ENCODE measurements at places on chromosomes 6 and 20.
A peak's percentile ranks its signal among the peaks of the same experiment; 100 is the strongest.

DNA sequence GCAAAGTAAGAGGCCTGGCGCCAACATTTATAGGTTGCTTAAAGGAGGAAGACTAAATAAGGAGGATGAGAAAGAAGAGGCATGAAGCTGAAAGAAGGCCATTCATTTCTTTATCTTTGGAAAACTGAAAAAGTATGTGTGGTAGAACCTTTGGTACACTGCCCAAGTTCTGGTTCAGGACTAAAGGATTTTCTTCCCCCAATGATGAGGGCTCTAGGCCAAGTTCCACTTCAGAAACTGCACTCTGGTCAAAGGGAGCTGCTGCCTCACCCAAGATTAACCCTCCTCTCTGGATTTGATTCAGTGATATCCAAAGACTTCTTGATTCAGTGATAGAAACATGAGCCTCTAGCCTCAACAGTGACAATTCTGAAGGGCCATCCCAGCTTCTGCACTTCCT, 5.0 kb upstream of the KPNA5 start:
- DNase-seq = no peak

DNA sequence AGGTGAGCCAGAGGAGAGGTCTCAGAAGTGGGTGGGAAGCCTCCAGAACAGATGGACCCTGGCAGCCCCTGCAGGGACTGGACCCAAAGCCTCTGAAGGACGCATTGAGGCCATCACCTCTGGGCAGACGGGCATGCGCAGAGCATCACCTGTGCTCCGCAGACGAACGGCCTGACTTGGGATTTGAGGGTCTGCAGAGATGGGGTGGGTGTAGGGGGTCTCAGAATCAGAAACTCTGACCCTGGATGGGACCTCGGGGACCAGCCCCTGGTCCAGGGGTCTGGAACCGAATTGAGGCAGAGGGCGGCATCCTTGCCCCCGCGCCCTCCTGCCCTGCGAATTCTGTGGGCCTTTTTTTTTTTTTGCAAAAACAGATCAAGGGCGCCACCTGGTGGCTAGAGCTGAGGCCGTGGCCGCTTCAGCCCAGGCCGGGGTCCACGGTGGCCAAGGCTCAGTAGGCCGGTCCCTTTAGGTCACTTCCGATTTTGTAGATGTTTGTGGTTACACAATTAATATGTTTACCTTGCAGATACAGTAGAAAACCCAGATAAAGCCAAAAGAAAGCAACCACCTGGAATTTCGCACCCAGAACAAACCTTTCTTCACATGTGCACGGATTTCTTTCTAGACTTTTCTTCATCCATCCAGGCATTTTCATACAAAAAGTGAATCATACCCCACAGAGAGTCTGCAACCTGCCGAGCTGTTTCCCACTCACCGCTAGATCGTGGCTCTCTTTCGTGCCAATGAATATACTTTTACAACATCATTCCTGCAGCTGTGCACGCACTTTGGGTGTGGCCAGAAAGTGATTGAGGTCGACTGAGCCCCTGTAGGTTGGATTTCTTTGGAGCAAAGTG, 25.9 kb downstream of the ZBP1 start:
- peak; percentile 84 for DNase-seq

DNA sequence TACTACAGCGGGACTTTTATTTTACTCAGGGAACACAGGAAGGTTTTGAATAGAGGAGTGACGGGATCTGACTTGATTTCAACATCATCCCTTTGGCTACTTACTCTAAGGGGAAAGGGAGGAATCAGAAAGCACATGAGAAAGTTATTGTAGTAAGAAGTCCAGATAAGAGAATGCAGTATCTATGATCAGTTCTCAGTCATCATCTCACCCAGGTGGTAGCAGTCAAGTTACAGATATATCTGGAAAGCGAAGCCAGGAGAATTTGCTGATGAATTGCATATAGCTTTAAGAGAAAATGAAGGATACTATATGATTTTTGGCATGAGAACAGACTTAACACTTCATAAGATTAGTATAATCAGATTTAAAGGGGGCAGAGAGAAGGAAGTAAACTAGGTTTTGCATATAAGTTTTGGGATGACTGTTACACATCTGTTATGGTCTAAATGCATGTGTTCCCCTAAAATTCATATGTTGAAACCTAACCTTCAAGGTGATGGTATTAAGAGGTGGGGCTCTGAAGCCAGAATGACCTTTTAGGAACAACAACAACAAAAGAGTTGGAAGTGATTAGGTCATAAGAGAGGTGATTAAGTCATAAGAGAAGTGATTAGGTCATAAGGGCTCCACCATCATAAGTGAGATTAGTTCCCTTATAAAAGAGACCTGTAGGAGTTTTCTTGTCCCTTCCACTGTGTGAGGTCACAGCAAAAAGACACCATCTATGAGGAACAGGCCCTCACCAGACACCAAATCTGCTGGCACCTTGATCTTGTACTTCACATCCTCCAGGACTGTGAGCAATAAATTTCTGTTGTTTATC, 6.7 kb downstream of the RAD21L1 start:
- DNase-seq = no peak

DNA sequence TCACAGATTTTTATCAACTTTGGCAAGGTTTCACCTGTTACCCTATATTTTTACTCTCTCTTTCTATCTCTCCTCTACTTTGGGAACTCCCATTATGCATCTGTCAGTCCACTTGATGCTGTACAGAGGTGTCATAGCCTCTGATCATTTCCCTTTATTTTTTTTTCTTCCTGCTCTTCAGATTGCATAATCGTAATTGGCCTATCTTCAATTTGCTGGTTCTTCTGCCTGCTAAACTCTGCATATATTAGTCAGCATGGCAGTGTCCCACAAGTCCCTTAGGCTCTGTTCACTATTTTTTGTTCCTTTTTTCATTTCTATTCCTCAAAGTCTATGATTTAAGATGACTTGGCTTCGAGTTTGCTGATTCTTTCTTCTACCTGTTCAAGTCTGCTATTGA, 44.7 kb upstream of the MICB start:
- DNase-seq = no peak

DNA sequence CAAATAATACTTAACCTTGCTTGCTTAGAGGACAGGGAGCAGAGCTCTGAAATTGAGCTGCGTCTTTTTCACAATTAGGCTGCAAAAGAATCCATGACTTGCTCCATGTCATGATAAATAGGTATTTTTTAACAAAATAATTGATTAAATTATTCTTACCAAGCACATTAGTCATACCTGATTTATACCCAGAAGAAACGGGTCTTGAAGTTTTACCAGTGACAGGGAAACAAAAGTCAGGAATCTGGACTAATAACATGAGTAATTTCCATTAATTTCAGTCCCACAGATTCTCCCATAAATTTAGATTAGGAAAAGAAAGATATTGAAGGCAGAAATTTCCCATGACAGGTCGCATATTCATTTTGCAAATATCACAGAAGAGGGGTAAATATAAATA, 85.0 kb upstream of the BMP5 start:
- no peak for DNase-seq

DNA sequence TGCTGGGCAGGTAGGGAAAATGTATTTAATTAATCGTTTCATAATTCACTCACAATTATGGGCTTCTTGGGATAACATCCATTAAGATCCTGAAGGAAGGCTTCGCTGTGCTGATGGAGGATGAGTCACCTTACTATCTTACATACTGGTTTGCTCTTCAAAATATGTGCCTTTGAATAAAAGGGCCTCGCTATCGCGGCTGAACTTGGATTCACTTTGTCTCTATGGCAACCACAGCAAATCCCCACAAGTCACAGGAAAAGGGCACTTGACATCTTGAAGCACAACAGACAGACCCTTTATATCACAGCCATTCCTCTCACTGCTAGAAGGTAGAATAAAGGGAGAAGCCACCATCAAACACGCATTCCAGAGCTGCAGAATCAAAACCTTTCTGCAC, 141.3 kb upstream of the MYLIP start:
- no peak for DNase-seq

DNA sequence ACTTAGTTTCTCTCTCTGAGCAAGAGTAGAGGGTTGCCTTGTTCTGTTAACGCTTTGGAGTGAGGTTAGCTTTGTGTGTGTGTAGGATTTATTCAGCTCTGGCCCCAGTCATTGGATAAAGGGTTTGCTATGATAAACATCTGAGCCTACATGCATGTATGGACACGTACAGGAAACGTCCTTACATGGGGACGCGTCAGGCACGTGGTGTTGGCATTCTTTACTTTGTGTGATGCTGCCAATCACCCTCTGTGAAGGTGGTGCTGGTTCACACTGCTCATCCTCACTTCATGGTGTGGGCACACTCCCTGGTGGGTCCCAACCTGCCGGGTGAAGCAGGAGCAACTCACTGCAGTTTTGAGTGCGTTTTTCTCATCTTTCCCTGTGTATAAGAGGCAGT, 53.4 kb upstream of the CD93 start:
- DNase-seq = no peak

- DNase-seq = peak; percentile 58
These were observed 840 bp downstream of the PPP1R3D start for GRCh38 chr20:59939052-59939878.

GRCh38 chr6:14476793-14477531, 359.4 kb downstream of the CD83 start:
- DNase-seq = peak; percentile 14

- DNase-seq = no peak
These were observed 116.9 kb downstream of the TTLL2 start for GRCh38 chr6:167441715-167442206.

DNA sequence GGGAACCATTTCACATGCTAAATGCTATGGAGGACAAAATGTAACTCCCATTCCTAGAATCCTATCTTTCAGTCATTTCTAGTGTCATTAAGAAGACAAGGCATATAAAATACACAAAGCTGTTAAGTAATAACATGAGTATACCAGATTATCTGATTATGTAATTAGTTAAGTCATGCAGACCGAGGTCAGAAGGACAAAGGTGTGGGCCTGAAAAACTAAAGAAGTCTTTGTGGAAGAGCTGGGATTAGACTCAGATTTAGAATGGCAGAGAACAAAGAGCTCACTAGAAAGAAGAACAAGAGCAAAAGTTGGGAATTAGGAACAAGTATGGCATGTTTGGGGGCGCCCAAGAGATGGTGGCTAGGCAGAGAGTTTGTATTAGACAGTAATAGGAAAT, 37.0 kb downstream of the EFHC1 start:
- no peak for DNase-seq

- DNase-seq = no peak
These were observed 68.7 kb downstream of the PSMG4 start for GRCh38 chr6:3327403-3327802.

- DNase-seq = no peak
These were observed 92.6 kb upstream of the AGPAT4 start for GRCh38 chr6:161366301-161366923.

- no peak for DNase-seq
These were observed 6.0 kb downstream of the SLC24A3 start for GRCh38 chr20:19218411-19218810.

- DNase-seq = no peak
These were observed 22.6 kb downstream of the SNX9 start for GRCh38 chr6:157845493-157846259.

GRCh38 chr20:9027626-9028025, 41.3 kb upstream of the PLCB4 start:
- DNase-seq = no peak

DNA sequence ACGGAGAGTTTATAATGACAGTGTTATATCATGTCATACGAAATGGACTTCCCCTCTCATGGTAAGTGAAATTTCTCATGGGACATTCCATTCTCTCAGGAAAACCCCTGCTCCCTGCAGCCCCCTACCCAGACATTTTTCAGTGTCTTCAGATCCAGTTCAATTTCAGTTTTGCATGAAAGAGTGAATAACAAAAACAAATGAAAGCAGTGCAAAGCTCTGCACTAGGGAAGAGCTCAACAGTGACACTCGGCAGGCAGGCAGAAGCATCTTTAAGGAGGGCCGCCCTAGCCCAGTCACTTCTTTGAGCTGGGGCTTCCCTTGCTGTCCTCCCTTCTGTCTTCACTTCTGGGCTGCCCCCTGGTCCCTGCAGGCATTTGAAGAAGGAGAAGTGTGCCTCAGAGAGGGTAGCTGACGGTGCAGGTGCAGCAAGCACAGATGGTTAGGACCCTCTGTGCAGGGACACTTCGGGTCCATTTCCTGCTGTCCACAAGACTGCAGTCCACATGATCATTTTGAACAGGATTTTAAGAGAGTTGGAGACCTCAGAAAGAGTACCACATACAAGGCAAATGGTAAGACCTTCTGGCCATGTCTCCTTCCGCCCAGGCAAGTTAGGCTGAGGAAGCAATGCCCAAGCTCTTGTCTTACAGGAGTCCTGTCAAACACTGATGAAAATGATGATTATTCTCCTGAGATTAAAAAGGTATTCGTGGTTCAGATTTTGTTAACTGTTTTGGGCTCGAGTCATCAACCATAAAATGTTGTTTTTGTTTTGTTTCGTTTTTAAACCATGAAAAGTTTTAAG, 5.4 kb upstream of the DUSP22 start:
- DNase-seq = no peak

GRCh38 chr20:38129248-38129865, 35.7 kb downstream of the TGM2 start:
- DNase-seq = no peak

GRCh38 chr6:6331393-6331792, 10.9 kb upstream of the F13A1 start:
- DNase-seq = no peak

- peak; percentile 38 for DNase-seq
These were observed 351.7 kb downstream of the CDC5L start for GRCh38 chr6:44739181-44739580.

DNA sequence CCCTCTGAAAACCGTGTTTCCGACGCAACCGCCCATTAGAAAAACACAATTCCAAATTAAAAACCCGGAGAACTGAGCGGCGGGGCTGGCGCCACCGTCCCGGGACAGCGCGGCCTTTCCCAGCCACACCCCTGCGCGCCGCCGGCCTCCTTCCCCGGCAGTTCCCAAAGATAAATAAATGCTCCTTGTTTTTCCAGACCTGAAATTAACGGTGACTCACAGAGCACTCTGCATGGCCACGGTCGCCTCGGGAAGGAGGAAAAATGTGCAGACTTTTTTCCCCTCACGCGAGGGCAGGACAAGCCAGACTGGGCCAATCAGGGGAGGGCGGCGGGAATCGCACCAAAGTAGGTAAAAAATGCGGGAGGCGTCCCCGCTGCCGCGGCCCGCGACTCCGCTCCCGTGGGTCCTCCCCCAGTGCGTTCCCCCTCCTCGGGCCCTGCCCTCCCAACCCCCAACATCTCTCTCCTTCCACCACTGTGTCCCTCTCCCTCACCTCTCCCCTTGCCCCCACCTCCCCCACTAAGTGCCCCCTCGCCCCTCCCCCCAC, 828 bp upstream of the DSTN start:
- DNase-seq = peak; percentile 71

- DNase-seq = no peak
These were observed 719.1 kb downstream of the CD109 start for GRCh38 chr6:74415056-74415455.

- no peak for DNase-seq
These were observed 203.5 kb downstream of the UTRN start for GRCh38 chr6:144488590-144488989.

- no peak for DNase-seq
These were observed 43.3 kb downstream of the SLC22A23 start for GRCh38 chr6:3413592-3413991.

- DNase-seq = no peak
These were observed 137.2 kb downstream of the NCOA3 start for GRCh38 chr20:47638851-47639250.

GRCh38 chr6:116536216-116536621, 9.3 kb downstream of the TRAPPC3L start:
- peak; percentile 15 for DNase-seq

Measured in nephron progenitor cell (in vitro differentiated cells).